ENCODE measurements at places on chromosomes 6 and 20. TPM values are rescaled to one million over a fixed set of nuclear protein-coding genes. Genes with fewer than 3 reads are reported as not detected.
A peak's percentile ranks its signal among the peaks of the same experiment; 100 is the strongest.

DNA sequence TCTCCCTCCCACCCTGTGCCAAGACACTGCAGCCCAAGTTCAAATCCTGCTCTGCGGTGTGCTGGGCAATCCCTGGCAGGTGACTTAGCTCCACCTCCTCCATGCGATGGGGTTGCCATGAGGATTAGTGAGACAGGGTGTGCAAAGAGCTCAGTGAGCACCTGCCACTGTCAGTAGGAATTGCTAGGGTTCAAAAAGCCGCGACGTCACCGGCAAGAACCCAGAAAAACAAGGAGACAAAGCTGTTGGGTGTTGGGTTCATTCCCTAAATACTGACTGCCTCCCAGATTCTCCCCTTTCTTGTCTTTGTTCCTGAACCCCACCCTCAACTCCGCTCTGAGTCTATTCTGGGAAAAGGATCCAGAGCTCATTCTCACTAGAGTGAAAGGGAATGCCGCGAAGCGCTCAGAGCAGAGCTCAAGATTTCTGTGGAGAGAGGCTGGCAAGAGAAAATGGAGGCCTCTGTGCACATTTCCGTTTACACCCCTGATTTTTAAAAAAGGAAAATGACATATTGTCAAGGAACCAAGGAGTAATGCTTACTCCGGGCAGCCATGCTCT lies 13.3 kb downstream of the PMEPA1 start:
- DNase-seq, result no peak
- no peaks in the 10 kb centered on the region for H3K27me3 ChIP-seq
- H3K4me3 ChIP-seq, result no peak overlapping the region
- peaks cover 90% of the 10 kb centered on the region for H3K4me1 ChIP-seq

DNA sequence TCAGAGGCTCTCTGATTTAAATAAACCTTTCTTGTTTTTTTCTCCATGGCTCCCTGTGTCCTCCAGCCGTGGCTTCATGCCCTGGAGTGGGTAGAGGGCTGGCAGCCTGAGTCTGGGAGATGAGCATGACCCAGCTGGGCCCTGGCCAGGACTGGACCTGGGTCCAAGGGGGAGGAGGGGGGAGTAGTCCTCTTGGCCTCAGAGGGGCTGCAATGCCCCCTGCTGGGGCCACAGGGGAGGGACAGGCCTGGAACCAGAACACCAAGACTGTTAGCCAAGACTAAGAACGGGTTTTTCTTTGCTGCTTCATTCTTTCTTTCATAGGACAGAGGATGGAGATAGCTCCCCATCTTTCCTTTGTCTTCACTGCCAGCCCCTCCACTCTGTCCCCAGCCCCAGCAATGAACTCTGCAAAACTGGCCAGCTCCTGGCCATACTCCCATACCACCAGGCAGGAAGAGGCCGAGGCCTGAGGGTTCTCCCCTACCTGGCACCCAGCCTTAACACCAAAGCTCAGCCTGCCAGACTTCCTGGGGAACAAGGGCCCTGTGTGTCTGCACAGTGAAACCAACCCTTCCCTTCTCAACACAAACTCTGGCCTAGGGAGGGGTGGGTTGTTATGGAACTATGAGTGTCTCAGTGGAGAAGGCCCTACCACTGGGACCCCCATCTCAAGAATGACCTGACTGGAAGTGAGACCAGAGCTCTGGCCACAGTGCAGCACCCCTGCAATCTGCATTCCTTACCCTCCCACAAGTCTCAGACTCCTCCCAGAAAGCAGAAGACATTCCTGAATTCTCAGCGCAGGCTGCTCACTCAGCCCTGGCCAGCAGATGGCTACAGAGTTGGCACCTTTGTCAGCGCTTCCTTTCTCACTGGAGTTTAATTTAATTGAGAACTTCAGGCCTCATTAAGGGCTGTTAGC lies 11.0 kb downstream of the SLC29A1 start:
- no peak overlapping the region for H3K4me3 ChIP-seq
- peak; percentile 60 for DNase-seq
- peaks cover 38% of the 10 kb centered on the region for H3K4me1 ChIP-seq
- peaks cover 17% of the 10 kb centered on the region for H3K36me3 ChIP-seq

DNA sequence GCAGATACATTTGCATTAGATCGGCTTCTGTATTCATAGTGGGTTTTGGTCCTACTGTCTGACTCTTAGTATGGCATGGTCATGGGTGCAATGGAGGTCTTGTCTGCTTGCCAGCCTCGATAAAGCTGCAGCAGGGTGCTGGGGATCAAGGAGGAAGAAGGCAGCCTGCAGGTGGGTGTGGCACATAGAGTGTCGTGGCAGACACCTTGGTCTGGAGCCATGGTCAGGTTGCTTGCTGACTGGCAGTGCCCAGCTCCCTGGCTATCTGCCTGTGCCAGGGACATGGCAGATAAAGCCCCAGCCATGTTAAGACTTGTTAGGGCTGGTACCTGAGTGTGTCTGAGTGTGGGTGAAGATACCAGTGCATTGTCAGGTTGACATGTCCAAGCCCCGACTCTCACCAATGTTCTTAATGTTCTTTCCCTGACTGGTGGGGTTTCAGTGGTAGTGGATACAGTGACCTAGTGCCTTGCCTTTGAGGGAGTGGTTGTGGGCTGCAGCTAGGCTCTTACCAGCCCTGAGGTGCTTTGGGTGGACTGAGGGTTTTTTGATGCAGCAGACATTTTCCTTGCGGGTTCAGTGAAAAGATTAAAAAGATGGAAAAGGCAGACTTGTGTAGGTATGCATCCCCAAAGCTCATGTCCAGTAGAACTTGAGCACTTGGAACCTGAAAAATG lies 1.8 kb downstream of the FAM83D start:
- H3K27me3 ChIP-seq, result no peaks in the 10 kb centered on the region
- H3K27ac ChIP-seq, result no peak overlapping the region
- DNase-seq, result peak; percentile 43
- H3K4me3 ChIP-seq, result peak overlapping the region; percentile 95

GRCh38 chr6:56962441-56962840 lies 7.5 kb downstream of the BEND6 start:
- H3K4me1 ChIP-seq, result peaks cover 32% of the 10 kb centered on the region
- no peaks in the 10 kb centered on the region for H3K36me3 ChIP-seq
- H3K4me3 ChIP-seq, result no peak overlapping the region
- H3K27me3 ChIP-seq, result no peaks in the 10 kb centered on the region
- DNase-seq, result no peak

DNA sequence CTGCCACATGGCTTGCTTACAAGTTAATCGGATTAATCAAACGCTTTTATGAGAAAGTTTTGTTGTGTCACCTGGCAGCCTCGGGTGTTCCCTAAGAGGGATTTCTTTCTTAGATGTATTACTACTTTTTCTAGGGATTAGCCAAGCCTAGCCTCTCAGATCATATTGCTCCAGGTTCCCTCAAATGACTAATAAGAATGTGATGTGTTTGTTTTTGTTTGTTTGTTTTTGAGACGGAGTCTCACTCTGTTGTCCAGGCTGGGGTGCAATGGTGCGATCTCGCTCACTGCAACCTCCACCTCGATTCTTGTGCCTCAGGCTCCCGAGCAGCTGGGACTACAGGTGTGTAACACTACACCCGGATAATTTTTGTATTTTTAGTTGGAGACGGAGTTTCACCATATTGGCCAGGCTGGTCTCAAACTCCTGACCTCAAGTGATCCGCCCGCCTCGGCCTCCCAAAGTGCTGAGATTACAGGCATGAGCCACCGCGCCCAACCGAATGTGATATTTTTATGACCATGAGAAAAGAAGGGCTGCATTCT lies 977 bp downstream of the HMGN4 start:
- peak overlapping the region; percentile 98 for H3K4me3 ChIP-seq
- H3K4me1 ChIP-seq, result peaks cover 18% of the 10 kb centered on the region
- no peak for DNase-seq
- H3K27ac ChIP-seq, result peak overlapping the region; percentile 86
- H3K36me3 ChIP-seq, result 0 out of 2 replicates have a peak, but pooled peaks cover 7% of the 10 kb centered on the region
- H3K27me3 ChIP-seq, result no peaks in the 10 kb centered on the region

DNA sequence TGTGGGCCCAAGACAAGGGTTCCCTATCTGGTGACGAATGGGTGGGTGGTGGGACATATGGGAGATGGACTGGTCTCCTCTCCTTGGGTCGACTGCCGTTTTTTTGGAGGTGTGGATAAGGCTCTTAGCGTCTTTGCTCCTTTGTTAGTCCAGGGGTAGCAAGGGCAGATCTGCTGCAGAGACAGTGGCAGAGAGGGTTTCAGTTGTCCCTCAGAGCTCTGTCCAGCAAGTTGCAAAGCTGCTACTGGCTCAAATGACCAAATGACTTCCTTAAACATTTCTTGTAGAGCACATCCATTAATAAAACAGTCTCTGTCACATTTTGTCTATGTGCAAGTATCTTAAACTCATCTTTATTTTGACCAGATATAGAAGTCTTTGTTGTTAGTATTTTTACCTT lies 508.0 kb upstream of the ADGRB3 start:
- no peak for DNase-seq
- no peak overlapping the region for H3K27ac ChIP-seq
- H3K4me3 ChIP-seq, result no peak overlapping the region
- H3K27me3 ChIP-seq, result no peaks in the 10 kb centered on the region
- no peaks in the 10 kb centered on the region for H3K4me1 ChIP-seq

DNA sequence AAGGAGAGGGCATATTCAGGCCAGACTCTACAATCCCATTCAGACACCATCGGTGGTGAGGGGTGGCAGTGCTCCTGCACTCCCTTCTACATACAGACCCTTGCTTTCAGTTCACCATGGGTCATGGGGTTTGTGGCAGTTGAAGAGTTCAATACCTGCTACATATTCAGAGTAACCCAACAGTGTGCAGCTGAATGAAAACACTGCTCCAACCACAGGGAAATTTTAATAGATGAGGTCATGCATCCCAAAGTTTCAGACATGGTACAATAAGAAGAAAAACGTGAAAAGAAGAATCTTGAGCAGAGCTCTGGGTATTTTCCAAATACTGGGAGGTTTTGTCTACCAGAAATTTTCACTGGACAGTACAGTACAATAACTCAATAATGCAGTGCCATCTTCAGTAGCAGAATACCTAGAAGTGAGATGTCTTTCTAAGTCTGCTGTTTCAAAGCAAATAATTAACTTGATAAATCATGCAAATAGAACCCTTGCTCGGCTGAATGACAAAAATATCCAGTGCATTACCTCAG lies 162.1 kb downstream of the PTPRK start:
- H3K4me3 ChIP-seq, result no peak overlapping the region
- no peak overlapping the region for H3K27ac ChIP-seq
- H3K27me3 ChIP-seq, result no peaks in the 10 kb centered on the region
- H3K4me1 ChIP-seq, result no peaks in the 10 kb centered on the region
- no peak for DNase-seq

GRCh38 chr6:34900321-34901031 lies 11.4 kb downstream of the ANKS1A start:
- H3K27me3 ChIP-seq, result no peaks in the 10 kb centered on the region
- DNase-seq, result no peak
- H3K4me3 ChIP-seq, result no peak overlapping the region

- H3K27ac ChIP-seq, result no peak overlapping the region
- no peaks in the 10 kb centered on the region for H3K27me3 ChIP-seq
- H3K36me3 ChIP-seq, result no peaks in the 10 kb centered on the region
- no peak overlapping the region for H3K4me3 ChIP-seq
Measured at GRCh38 chr6:151512481-151512880, 18.7 kb downstream of the CCDC170 start.

DNA sequence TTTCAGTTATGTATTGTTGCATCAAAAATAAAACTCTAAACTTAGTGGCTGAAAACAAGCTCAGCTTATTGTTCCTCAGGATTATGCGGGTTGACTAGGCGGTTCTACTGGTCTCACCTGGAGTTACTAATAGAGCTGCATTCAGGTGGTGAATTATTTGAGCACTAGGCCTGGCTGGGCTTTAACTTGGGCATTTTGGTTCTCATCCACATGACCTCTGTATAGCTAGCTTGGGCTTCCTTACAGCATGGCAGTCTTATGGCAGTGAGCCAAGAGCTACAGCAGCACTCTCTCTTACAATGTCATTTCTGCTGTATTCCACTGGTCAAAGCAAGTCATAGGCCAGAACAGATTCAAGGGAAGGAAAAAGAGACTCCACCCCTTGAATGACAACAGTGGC lies 1.6 kb downstream of the PGBD1 start:
- no peak overlapping the region for H3K27ac ChIP-seq
- no peak for DNase-seq
- H3K4me3 ChIP-seq, result peak overlapping the region; percentile 96
- peaks cover 19% of the 10 kb centered on the region for H3K4me1 ChIP-seq
- peaks cover 23% of the 10 kb centered on the region for H3K36me3 ChIP-seq

DNA sequence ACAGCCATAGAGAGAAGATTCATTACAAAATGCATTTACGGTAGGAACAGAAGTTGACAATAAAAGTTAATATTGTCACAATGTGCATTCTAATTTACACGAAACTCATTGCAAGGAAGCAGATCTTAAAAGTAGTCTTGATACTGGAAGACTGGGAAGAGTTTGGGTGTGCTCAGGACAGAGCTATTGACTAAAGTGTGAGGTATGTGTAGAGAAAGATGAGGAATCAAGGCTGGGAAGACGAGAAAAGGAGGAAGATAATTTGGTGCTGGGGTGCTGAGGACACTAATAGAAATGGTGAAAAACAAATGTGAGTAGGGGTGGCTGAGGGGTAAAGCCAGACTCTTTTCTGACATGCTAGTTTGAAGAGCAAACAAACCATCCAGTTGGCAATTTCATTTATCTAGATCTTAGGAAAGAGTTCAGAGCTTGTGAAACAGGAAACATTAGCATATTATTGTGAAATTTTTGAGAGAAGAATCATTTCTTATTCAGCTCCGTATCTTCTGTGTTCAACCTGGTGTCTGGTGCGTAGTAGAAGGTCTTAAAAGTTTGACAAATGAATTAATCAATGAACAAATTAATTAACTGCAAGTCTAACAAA lies 72.7 kb downstream of the ELOVL4 start:
- H3K4me1 ChIP-seq, result 0 out of 2 replicates have a peak, but pooled peaks cover 6% of the 10 kb centered on the region
- no peaks in the 10 kb centered on the region for H3K36me3 ChIP-seq
- no peak overlapping the region for H3K4me3 ChIP-seq
- no peak for DNase-seq

DNA sequence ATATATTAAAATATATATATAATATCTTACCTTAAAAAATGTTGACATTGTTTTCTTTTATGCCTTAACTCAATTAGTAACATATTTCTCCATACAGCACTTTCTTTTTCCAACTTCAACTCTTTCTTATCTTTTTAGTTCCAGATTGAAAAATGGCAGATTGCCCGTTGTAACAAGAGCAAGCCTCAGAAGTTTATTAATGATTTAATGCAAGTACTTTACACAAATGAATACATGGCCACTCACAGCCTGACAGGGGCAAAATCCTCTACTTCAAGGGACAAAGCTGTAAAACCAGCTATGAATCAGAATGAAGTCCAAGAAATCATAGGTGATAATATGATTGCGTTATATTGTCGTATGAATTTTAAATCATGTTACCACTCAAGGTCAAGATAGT lies 29.4 kb upstream of the KIAA1586 start:
- peaks cover 13% of the 10 kb centered on the region for H3K4me1 ChIP-seq
- no peaks in the 10 kb centered on the region for H3K27me3 ChIP-seq
- no peak overlapping the region for H3K27ac ChIP-seq

- H3K27me3 ChIP-seq, result no peaks in the 10 kb centered on the region
- peaks cover 27% of the 10 kb centered on the region for H3K4me1 ChIP-seq
Measured at GRCh38 chr6:122788663-122789181, 336 bp upstream of the SMPDL3A start.

- H3K27ac ChIP-seq, result peak overlapping the region; percentile 84
- H3K27me3 ChIP-seq, result no peaks in the 10 kb centered on the region
- H3K36me3 ChIP-seq, result peaks cover 19% of the 10 kb centered on the region
- peak; percentile 35 for DNase-seq
- peaks cover 24% of the 10 kb centered on the region for H3K4me1 ChIP-seq
Measured at GRCh38 chr6:31794294-31794865, 1.2 kb downstream of the VARS1 start.

Gene SIRT5
- total RNA-seq, result 6.9 TPM

Gene PEX6
- total RNA-seq, result 40.8 TPM

Gene C6orf163
- total RNA-seq, result 0.62 TPM

Gene GDAP1L1
- not detected for total RNA-seq

Gene SIGLEC1
- not detected for total RNA-seq

Gene CCM2L
- total RNA-seq, result not detected

Gene CRISP2
- not detected for total RNA-seq

Gene SMPDL3A
- 4.6 TPM for total RNA-seq
